Smooth muscle cell of the coronary artery (primary cell): ENCODE measurements at places on chromosomes 7 and 10. TPM values are rescaled to one million over a fixed set of nuclear protein-coding genes. Genes with fewer than 3 reads are reported as not detected.

The C10orf53 gene
- total RNA-seq: not detected in 2 replicates

The CABCOCO1 gene
- 0.60 TPM in 1 of 2 replicates, not detected in the other for total RNA-seq

The CPA4 gene
- 52.9 and 72.7 TPM in 2 replicates for total RNA-seq

The EPHA1 gene
- total RNA-seq: not detected in 2 replicates

The CFAP46 gene
- total RNA-seq: 0.12 and 0.38 TPM in 2 replicates

The ELFN1 gene
- total RNA-seq: 0.08 and 3.2 TPM in 2 replicates

The GARIN1A gene
- total RNA-seq: 0.53 and 0.82 TPM in 2 replicates

The TBXAS1 gene
- total RNA-seq: 0.60 TPM in 1 of 2 replicates, not detected in the other

The INSYN2A gene
- total RNA-seq: 0.15 and 0.23 TPM in 2 replicates

The CYP2C18 gene
- not detected in 2 replicates for total RNA-seq

The ASB4 gene
- not detected in 2 replicates for total RNA-seq

The PTPN20 gene
- 0.47 and 2.8 TPM in 2 replicates for total RNA-seq

The SPDYE5 gene
- total RNA-seq: 0.12 TPM in 1 of 2 replicates, not detected in the other

The GPR15LG gene
- not detected in 2 replicates for total RNA-seq

The FXYD4 gene
- not detected in 2 replicates for total RNA-seq

The TMEM196 gene
- total RNA-seq: not detected in 2 replicates

The ZDHHC6 gene
- 18.6 and 20.4 TPM in 2 replicates for total RNA-seq

The CNPY1 gene
- total RNA-seq: not detected in 2 replicates

The RARRES2 gene
- 1.2 and 15.2 TPM in 2 replicates for total RNA-seq

The SYNPO2L gene
- total RNA-seq: under 0.01 TPM in 1 of 2 replicates, not detected in the other

The NUTM2A gene
- total RNA-seq: 0.12 and 0.15 TPM in 2 replicates

The SH2B2 gene
- 0.70 and 0.75 TPM in 2 replicates for total RNA-seq

The KAZALD1 gene
- total RNA-seq: 4.0 and 25.4 TPM in 2 replicates

The LIPN gene
- total RNA-seq: not detected in 2 replicates

The HHEX gene
- total RNA-seq: under 0.01 and 7.7 TPM in 2 replicates

The OSBPL3 gene
- total RNA-seq: 8.9 and 22.2 TPM in 2 replicates

The NODAL gene
- not detected in 2 replicates for total RNA-seq

The DRGX gene
- total RNA-seq: not detected in 2 replicates

The CLRN3 gene
- total RNA-seq: not detected in 2 replicates

The TUBAL3 gene
- total RNA-seq: not detected in 2 replicates

The ASAH2 gene
- 0.12 and 1.1 TPM in 2 replicates for total RNA-seq

The PHKG1 gene
- total RNA-seq: 0.98 and 7.5 TPM in 2 replicates

The OTUD1 gene
- total RNA-seq: 3.7 and 5.9 TPM in 2 replicates

The GIMAP4 gene
- total RNA-seq: 0.35 TPM in 1 of 2 replicates, not detected in the other

The AKR1C2 gene
- 13.3 and 70.8 TPM in 2 replicates for total RNA-seq

The STAG3 gene
- total RNA-seq: 0.30 and 1.4 TPM in 2 replicates

The NHLRC2 gene
- 2.6 and 6.9 TPM in 2 replicates for total RNA-seq

The AOAH gene
- not detected in 2 replicates for total RNA-seq

The HTR7 gene
- total RNA-seq: 0.94 and 5.3 TPM in 2 replicates

The TRIM56 gene
- 17.8 and 64.6 TPM in 2 replicates for total RNA-seq

The ZKSCAN5 gene
- 8.1 and 10.1 TPM in 2 replicates for total RNA-seq

The OPALIN gene
- total RNA-seq: not detected in 2 replicates

The SPDYE9 gene
- total RNA-seq: not detected in 2 replicates

The PIP gene
- total RNA-seq: not detected in 2 replicates

The OR9A2 gene
- total RNA-seq: 0.12 TPM in 1 of 2 replicates, not detected in the other

The ZNF365 gene
- 0.70 and 13.0 TPM in 2 replicates for total RNA-seq
